ENCODE measurements at places on chromosomes 16 and 17.

DNA sequence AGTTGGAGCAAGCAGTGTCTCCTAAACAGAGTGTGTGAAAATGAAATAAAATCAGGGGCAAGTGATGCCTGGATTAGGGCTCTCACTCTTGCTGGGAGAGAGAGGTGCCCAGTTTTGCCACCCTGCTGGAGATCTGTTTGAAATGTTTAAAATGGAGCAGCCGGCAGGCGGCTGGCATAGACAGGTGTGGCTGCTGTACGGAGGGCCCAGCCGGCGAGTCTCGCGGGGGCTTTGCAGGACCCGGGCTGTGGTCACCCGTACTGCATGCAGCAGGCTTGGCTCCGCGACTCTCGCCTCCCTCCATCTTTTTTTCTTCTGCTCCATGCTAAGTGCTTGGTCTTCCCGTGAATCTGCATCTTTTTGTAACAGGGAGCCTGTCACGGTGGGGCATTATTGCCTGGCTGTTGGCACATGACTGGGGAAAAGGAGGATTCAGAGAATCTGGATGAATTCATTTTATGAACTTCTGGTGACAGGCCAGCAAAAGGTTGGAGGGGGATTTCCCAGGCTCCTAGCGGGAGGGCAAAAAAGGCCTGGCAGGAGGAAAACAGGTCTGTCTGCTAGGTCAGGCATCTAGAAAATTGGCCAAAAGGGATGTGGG, 1.8 kb downstream of the ZNRF1 start:
- no peak for DNase-seq

- no peak for DNase-seq
These were observed 11.6 kb upstream of the CMIP start for GRCh38 chr16:81432937-81433557.

GRCh38 chr17:66306446-66306845, 4.0 kb downstream of the PRKCA start:
- DNase-seq: no peak

- DNase-seq: no peak
These were observed 31.2 kb downstream of the HNF1B start for GRCh38 chr17:37713624-37714023.

GRCh38 chr17:17900615-17901520, 64.1 kb upstream of the SREBF1 start:
- DNase-seq: no peak

DNA sequence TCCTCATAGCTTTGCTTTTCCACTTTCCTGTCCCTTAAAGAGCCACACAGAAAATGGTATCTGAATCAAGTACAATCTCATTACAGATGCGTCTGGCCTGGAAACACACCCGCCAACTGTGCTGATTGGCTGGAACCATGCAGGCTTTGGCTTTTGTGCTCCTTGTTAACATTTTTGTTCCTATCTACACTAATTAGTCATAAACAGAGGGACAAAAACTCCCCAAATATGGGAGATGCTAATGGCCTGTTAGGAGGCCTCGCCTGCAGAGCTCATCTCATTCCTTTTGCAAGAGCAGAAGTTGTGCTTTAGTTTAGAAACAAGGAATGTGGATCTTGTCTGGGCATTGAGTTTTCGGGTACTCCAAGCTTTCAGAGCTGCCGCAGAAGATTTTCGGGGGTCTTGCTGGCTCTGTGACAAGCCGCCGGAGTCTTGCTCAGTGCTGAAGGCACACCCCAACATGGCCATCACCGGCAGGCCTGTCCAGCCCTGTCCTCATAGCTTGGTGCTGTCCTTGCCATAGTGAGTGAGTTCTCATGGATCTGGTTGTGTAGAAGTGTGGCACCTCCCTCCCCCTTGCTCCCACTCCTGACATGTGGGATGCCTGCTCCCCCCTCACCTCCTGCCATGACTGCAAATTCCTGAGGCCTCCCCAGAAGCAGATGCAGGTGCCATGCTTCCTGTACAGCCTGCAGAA, 69.8 kb downstream of the METRNL start:
- no peak for DNase-seq

- DNase-seq: no peak
These were observed 870 bp upstream of the ZC3H7A start for GRCh38 chr16:11797957-11798299.

DNA sequence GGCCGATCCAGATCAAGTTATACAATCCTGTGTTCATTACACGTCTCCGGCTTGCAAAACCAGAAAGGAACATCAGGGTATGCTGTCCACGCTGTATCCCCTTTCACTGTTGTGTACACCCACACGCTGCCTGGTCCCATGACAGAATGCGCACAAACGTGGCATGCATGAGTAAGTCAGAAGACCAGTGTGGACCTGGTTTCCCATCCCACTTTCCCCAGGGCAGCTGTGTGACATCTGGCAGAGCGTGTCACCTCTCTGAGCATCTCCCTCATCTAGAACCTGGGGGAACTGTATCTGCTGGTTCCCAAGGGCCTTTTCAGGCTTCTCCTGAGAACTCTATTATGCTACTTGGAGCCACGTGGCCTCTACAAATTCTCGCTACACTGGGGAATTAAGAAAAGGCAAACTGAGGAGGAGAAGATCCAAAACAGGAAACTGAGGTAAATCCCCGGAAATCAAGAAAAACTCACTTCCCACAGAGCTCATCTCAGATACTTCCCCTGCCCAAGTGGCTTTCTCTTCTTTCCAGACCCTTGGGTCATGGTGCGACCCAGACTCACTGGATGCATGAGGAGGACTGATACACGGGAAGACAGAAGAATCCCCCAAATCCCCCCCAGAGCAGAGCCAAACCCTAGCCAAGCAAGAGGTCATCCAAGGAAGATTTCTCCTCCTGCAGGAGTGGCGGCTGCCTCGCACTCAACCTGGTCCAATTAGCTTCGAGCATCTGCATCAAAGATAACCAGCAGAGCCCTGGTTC, 139.3 kb downstream of the GAS7 start:
- DNase-seq: no peak

DNA sequence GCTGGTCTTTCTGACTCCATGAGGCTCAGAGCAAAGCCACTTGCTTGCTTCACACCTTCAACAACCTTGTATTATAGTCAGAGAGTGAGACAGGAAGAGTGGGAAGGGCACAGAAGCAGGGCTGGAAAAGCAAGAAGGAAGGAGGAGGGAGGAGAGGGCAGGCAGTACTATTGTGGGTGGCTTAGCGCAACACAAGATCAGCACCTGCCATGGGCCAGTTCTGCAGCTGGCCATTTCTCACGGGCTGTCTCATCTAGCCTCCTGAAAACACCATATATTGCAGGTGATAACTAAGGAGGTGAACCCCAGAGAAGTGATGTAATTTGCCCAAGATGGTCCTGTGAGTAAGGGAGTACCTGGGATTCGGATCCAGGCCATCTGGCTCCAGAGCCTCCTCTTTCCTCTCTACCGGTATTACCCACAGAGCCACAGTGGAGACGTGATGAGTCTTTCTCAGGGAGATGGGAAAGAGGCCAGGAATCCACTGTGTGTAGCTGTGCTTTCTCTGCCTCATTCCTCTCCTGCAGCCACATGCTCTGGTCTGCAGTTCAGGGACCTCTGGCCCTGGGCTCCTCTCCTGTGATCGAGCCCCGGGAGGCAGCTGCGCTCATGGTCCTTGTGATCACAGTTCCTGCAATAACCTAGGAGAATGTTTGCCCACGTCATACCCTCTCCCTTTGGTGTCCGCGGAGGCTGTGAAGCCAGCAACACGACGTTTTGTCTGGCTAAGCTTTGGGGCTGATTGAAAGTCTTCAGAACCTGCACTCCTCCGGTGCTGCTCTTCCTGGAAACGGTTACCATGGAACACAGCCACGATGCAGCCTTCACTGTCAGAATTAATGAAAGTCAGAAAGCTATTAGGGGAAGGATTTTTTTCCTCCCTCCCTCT, 178.1 kb upstream of the CCL2 start:
- no peak for DNase-seq

- DNase-seq: no peak
These were observed 1.4 kb downstream of the HPR start for GRCh38 chr16:72064361-72064894.

GRCh38 chr16:27253526-27253930, 15.0 kb downstream of the NSMCE1 start:
- DNase-seq: no peak

- peak; percentile 88 for DNase-seq
These were observed at the start of gene MNT for GRCh38 chr17:2400877-2401425. TSS of gene MNT (minus strand) at chr17:2401060. CDS start at chr17:2400712, 348 bp downstream.

- no peak for DNase-seq
These were observed 37.2 kb downstream of the SKAP1 start for GRCh38 chr17:48392857-48393256.

- no peak for DNase-seq
These were observed 642 bp upstream of the NEUROD2 start for GRCh38 chr17:39608142-39608981.

GRCh38 chr17:3893720-3894116, 865 bp upstream of the CAMKK1 start:
- DNase-seq: no peak

DNA sequence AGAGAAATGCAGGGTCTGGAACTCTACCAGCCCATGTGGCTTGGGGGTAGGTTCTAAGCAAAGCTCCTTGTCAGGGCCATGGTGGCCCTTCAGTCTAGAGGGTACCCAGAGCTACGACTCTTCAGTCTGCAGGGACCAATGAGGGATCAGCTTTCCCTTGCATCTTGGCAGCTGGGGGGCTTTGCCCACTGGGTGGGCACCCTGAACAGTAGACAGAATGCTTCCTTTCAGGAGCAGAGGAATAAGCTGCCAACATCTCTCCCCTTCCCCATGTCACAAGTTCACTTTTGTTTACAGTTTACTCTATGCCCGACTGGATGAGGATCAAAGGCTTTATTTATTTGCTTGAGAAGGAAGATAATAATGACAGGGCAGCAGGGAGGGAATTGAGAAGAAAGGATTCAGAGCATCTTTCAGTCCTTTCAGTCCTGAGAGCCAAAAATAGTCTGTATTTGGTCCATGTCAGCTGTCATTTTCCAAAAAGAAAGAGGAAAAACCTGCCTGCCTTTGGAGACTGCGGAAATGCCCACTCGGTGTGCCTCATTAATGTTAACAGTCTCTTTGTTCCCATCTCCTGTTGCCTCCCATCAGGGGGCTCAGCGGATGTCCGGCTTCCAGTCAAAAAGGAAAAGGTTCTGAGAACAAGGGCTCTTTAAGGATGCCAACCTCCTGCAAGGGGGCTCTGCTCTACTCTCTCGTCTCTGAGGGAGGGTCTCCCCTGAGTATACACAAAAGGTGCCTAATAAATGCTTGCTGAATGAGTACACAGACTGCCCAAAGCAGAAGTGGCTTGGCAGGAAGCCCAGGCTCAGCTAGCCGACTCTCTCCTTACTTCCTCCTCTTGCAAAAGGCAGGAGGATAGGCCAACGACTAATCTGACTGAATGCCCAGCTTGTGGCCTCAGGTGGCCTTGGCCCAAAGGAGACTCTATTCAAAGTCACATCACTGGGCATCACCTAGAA, 17.1 kb downstream of the TRAF4 start:
- no peak for DNase-seq

GRCh38 chr16:31344712-31345111, 10.3 kb upstream of the ITGAX start:
- DNase-seq: peak; percentile 77

- DNase-seq: no peak
These were observed 26.8 kb downstream of the KNOP1 start for GRCh38 chr16:19691161-19691711.

DNA sequence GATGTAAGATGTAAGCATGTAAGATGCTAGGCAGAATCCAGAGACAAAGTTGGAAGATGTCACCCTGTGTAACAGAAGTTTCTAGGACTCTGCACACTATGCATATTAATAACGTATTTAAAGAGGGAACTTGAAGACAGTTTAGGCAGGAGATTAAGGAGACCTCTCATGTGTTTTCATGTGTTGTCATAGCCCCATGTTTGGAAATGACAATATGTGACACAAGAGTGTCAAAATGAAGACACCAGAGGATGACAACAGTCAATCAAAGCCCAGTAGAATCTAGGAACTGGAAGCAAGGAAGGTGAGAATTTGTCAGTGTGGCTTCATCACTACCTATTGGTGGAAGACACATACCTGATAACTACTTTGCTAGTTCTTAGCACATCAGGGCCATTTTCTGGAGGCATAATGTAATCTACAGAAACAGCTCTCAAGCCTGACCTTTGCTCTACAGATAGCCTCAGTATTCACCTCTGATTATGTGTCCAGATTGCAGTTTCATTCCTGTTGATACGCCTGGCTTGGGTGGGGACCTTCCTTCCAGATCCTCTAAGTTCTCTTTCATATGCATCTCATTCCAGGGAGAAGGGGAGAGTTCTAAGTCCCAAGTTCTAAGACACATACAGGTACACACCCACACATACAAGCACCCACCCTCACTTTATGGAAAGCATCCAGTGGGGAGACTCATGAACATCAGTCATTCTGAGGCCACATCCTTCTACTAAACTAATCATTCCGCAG, 26.3 kb downstream of the PMP22 start:
- DNase-seq: no peak

GRCh38 chr17:77369544-77369971, 228.8 kb downstream of the SEC14L1 start:
- no peak for DNase-seq

DNA sequence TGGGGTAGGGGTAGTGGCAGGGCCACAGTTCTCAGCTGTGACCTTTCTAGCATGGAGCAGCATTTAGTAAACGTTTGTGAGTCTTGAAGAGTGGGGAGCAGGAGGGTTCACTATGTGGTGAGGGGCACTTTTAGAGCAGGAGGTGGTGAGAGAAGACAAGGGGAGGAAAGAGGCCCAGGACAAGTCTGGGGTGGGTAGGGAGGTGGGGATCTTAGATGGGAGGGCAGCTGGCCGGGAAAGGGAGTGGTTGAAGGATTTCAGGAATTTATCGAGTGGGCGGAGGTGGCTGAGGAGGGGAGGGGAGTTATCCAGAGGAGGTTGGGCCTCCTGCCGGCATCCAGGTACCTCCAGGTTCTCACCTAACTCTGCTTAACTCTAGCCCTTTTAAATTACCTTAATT, 1.9 kb downstream of the CLEC16A start:
- no peak for DNase-seq

GRCh38 chr17:35117984-35118383, 1.7 kb downstream of the RAD51D start:
- DNase-seq: no peak

- no peak for DNase-seq
These were observed 63.0 kb upstream of the TEKT3 start for GRCh38 chr17:15404106-15405057.

DNA sequence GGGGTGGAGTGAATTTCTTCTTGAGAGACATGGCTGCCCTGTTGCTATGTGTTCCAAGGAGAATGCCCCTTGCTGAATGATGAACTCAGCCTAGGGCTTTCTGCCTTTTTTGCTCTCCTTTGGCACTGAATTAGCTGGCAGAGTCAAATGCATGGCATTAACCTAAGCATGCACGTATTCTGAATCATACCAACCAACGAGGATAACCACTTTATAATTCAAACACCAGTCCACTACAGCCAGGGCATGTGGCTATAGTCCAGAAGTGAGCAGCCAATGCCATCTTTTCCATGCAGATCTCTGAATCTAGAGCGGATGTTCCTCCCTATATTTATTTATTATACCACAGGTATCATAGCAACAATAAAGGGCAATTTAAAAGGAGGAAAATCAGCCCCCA, 15.7 kb downstream of the TMIGD1 start:
- no peak for DNase-seq

- DNase-seq: no peak
These were observed 585 bp downstream of the WRAP53 start for GRCh38 chr17:7688808-7689316.
